NCI-H2081 (cell line): ENCODE measurements at places on chromosomes 3 and 15.

GRCh38 chr15:69114331-69114928, 46.0 kb upstream of the GLCE start:
- no peak for DNase-seq

DNA sequence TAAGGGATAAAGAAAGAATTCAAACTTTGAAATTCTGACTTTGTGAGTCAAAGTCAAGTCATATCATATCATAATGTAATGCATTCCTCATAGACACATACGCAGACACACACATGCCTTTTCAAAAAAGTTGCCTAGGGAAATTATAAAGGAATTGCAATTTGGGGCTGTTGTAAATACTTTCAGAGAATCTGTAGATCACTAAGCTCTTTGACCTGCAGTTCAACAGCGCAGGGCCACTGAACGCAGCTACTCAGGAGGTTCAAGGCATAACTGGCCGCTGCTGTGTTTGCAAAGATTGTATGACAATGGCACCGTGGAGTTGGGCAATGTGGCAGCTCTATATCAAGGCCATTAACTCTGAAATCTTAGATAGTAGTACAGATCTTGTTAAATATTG, 188.4 kb upstream of the THRB start:
- DNase-seq: no peak

GRCh38 chr3:141373768-141374526, 5.6 kb downstream of the ZBTB38 start:
- DNase-seq: no peak

DNA sequence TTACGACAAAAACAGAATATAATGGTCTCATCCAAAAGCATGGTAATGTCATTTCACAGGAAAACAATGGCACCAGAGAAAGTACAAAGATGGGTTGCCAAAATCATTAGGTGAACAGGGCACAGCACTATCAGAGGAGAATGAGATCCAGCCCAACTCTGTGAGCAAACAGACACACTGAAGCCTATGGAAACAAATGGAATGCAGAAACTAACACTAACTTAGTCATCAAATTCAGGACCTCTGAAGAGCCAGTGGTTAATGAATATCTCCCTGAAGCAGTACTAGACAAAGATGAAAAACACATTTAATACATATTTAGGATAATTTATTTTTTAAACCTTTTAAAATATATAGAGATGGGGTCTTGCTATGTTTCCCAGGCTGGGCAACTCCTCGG, 14.6 kb upstream of the RPS17 start:
- DNase-seq: no peak

GRCh38 chr15:88917760-88918159, 4.6 kb upstream of the MFGE8 start:
- no peak for DNase-seq

GRCh38 chr3:158095814-158096704, 10.2 kb downstream of the SHOX2 start:
- no peak for DNase-seq

DNA sequence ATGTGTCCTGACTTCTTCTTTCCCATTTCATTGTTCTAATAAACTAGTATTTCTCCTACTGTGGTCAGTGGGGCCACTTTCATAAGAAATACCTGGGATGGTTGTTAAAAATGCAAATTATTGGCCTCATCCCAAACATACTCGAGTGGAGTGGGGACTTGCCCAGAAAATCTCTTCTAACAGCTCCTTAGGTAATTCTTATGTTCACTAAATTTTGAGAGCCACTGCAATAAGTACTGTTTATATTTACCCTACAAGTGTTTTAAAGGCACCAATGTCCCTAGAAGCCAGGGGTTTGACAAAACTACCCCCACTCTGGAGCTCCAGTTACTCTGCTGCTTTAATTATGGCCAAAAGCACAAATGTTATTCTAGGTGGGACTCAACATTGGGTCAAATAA, 70.0 kb upstream of the ACP3 start:
- DNase-seq: no peak

GRCh38 chr3:136818769-136819391, at the start of gene SLC35G2:
TSS of gene SLC35G2 (plus strand) at chr3:136819126. CDS start at chr3:136854461, 35,335 bp downstream.
- DNase-seq: peak; percentile 72

DNA sequence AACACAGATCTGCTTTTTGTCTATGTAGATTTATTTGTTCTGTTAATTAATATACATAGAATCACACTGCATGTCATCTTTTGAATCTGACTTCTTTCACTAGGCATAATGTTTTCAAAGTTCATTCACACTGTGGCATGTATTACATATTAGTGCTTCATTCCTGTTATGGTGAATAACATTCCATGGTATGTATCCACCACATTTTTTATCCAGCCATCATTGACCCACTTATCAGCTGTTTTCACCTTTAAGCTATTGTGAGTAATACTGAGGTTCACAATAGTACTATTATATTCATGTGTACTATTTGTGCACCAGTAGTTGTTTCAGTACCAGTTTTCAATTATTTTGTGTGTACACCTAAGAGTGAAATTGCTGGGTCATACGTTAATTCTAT, 230.6 kb upstream of the CNTN3 start:
- DNase-seq: no peak

DNA sequence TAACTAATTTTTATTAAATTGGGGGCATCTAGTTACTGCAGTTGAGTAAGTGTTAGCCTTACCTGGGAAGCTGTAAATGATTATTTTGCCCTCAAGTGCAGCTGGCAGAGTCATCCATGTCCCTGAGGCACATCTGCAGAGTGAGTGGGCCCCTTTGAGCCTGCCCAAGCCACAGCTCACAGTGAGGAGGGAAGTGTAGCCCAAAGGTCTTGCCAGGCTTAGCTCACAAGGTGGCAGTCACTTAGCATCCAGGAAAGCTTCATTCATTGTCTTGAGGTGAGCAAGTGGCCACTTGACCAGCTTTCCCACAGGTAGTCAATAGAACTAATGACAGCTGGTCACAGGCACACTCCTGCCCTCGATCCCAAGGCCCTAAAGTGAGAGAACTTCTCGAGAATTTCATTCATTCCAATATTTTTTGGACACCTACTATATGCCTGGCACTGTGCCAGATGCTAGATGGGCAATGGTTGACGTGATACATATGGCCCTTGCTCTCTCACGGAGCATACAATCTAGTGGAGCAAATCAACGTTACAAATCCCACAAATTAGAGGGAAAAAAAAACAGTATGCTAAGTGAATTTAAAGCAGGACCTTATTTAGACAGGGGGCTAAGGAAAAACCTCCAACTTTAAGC, 163.3 kb upstream of the IL12A start:
- DNase-seq: no peak

DNA sequence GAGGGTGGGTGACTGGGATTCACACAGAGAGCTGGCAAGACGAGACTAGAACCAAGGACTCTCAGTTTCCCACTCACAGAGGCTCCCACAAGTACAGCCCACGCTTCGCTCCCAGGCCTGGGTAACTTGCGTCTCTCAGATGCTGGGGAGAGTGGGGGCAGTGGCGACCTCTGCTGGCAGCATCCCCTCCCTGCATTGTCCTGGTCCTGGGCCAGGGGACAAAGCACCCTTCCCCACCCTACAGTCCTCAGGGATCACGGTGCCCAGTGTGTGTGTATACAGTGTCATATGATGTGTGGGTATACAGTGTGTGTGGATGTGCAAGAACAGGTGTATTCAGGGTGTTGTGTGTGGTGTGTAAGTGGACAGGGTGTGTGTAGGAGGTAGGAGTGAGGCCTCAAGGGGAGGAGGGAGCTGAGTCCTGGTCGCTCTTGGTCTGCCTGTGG, 12.8 kb downstream of the VILL start:
- DNase-seq: no peak

- DNase-seq: no peak
Measured at GRCh38 chr3:48692551-48692950, 6.8 kb upstream of the NCKIPSD start.
